ENCODE measurements at places on chromosomes 7 and 10. TPM values are rescaled to one million over a fixed set of nuclear protein-coding genes. Genes with fewer than 3 reads are reported as not detected.

GRCh38 chr7:140659856-140660255 lies 12.9 kb upstream of the ADCK2 start:
- H3K4me1 ChIP-seq, result peaks cover 14% of the 10 kb centered on the region
- H3K27me3 ChIP-seq, result no peaks in the 10 kb centered on the region
- H3K4me3 ChIP-seq, result no peak overlapping the region
- H3K27ac ChIP-seq, result no peak overlapping the region
- no peaks in the 10 kb centered on the region for H3K36me3 ChIP-seq
- no peak for DNase-seq

DNA sequence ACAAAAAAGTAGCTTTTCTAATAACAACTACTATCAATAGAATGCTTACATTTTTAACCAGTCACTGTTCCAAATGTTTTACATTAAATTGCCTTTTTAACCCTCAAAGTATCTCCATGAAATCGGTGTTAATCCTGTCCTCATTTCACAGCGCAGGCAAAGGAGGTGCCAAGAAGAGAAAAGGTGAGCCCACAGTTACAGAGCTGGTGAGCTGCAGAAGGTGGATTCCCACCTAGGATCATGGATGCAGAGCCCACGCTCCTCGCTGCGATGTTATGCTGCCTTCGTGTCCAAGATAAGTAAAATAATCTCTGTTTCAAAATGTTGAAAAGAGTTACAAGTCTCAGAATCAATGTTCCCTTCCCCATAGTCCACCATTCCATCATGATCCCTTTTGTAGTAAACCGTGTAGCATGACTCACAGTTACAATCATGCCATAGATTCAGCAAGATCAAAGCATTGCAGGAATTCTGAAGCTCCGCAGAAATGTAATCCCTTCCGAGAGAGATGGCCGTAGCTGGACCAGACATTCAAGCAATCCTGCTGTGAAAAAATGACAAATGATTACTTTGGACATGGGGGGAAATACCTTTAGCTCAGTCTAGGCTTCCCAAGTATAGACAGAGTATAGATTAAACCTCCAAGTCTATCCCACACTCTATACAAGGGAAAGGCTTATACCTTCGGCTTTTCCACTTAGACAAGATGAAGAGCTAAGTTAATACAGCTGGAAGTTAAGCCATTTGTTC lies 394.7 kb upstream of the AKR1E2 start:
- DNase-seq, result no peak
- H3K27me3 ChIP-seq, result no peaks in the 10 kb centered on the region
- H3K27ac ChIP-seq, result no peak overlapping the region
- no peaks in the 10 kb centered on the region for H3K36me3 ChIP-seq

GRCh38 chr10:42691361-42692120 lies 53.2 kb upstream of the ZNF33B start:
- no peaks in the 10 kb centered on the region for H3K36me3 ChIP-seq
- no peak for DNase-seq
- no peaks in the 10 kb centered on the region for H3K4me1 ChIP-seq
- H3K27me3 ChIP-seq, result no peaks in the 10 kb centered on the region

DNA sequence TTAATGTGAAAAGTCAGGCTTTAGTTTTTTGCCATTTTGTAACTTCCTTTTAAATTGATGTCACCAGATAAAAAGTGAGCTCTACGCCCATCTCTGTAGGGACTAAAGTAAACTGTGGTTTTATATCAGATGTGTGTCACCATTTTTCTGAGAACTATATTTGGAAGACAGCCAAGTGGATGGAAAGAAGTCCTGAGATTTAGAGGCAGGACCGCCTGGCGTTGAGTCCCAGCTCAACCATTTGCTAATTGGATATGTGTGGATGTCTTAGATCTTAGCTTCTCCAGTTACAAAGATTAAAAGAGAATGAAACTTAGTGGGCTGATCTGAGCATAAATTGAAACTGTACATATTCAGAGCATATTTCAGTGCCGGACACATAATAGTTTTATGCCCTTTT lies 691.6 kb upstream of the CELF2 start:
- no peak for DNase-seq
- H3K36me3 ChIP-seq, result no peaks in the 10 kb centered on the region
- H3K4me3 ChIP-seq, result no peak overlapping the region
- H3K27ac ChIP-seq, result no peak overlapping the region
- no peaks in the 10 kb centered on the region for H3K4me1 ChIP-seq
- no peaks in the 10 kb centered on the region for H3K27me3 ChIP-seq

DNA sequence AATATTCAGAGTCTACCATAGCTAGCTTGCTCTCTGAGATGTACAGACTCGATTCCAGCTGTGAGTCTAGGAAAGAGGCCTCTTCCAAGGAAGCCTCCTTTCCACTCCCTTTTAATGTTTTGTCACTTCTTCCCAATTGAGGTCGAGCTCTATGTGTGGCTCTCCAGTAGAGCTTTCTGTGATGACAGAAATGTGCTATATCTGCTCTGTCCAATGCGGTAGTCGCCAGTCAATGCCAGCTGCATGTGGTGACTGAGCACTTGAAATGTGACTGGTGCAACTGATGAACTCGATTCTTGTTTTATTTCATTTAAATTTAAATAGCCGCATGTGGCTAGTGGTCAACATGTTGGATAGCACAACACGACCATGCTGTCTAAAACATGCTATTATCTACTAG lies 387.0 kb upstream of the NRP1 start:
- no peak overlapping the region for H3K4me3 ChIP-seq
- no peak overlapping the region for H3K27ac ChIP-seq
- DNase-seq, result no peak
- H3K27me3 ChIP-seq, result no peaks in the 10 kb centered on the region
- peaks cover 2% of the 10 kb centered on the region for H3K4me1 ChIP-seq
- no peaks in the 10 kb centered on the region for H3K36me3 ChIP-seq

Gene SDHAF3
- 41.7 TPM for total RNA-seq

Gene TRIM50
- not detected for total RNA-seq

Gene SPDYE16
- total RNA-seq, result 0.12 TPM

DNA sequence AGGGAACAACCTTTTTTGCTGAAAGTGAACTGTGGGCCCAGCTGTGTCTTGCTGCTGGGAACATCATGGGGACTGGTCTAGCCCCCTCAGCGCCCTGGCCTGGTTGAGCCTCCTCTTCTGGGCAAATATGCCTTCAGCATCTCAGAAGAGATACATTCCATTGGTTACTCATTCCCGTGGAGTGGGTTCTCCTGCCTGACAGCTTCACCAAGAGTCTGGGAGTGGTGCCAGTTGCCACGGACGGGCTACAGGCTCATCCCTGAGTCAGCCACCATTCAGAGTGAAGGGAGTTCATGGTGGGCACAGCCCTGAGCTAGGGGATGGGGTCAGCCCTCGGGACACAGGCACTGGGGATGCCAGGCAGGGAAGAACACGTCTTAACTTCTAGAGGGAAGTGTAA lies 81.9 kb downstream of the RAMP3 start:
- H3K27me3 ChIP-seq, result peaks cover 37% of the 10 kb centered on the region
- no peak overlapping the region for H3K4me3 ChIP-seq
- H3K27ac ChIP-seq, result no peak overlapping the region
- H3K36me3 ChIP-seq, result no peaks in the 10 kb centered on the region
- H3K4me1 ChIP-seq, result no peaks in the 10 kb centered on the region
- DNase-seq, result no peak

DNA sequence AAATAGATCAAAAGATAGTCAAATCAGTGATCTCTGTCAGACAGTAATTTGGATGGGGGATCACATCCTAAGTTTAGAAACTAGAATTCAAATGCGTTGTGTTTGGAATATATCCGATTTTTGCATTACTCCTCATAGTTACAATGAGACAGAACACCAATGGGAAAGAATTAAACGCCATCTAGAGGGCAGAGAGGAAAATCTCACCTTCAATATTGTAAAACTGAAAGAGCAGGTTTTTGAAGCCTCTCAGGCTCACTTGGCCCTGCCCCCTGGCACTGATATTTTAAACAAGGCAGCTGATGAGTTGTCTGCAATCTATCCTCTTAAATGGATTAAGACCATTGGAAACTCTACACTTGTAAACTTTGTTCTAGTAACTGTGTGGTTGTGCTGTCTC lies 17.7 kb downstream of the FRG2B start:
- no peaks in the 10 kb centered on the region for H3K4me1 ChIP-seq
- H3K27ac ChIP-seq, result no peak overlapping the region
- H3K36me3 ChIP-seq, result peaks cover 2% of the 10 kb centered on the region
- peaks cover 51% of the 10 kb centered on the region for H3K27me3 ChIP-seq
- DNase-seq, result no peak

Gene RAMP3
- not detected for total RNA-seq

DNA sequence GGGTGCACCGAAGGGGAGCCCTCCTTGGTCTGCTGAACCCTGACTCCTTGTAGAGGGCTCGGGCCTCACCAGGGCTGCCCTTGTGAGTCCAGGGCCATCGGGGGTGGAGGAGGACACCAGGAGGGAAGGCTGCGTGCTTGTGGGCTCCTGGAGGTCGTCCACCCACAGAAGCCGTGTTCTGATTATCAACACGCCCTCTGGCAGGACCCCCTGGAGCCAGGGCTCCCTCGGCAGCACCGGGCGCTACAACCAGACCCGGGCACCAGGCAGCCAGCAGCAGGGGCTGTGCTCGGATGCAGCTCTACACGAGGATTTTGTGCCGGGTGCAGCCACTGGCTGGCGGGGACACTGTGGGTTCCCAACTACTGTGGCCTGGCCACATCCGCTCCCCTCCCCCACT lies 6.1 kb upstream of the ADGRA1 start:
- peaks cover 12% of the 10 kb centered on the region for H3K27me3 ChIP-seq
- no peak overlapping the region for H3K27ac ChIP-seq
- H3K4me1 ChIP-seq, result no peaks in the 10 kb centered on the region
- H3K36me3 ChIP-seq, result no peaks in the 10 kb centered on the region
- no peak for DNase-seq
- no peak overlapping the region for H3K4me3 ChIP-seq

- H3K4me3 ChIP-seq, result no peak overlapping the region
- H3K4me1 ChIP-seq, result no peaks in the 10 kb centered on the region
- no peaks in the 10 kb centered on the region for H3K36me3 ChIP-seq
- no peak overlapping the region for H3K27ac ChIP-seq
- no peak for DNase-seq
- H3K27me3 ChIP-seq, result peaks cover 4% of the 10 kb centered on the region
Measured at GRCh38 chr10:44752451-44753441, 158.4 kb upstream of the TMEM72 start.

Gene CEP55
- 52.0 TPM for total RNA-seq

DNA sequence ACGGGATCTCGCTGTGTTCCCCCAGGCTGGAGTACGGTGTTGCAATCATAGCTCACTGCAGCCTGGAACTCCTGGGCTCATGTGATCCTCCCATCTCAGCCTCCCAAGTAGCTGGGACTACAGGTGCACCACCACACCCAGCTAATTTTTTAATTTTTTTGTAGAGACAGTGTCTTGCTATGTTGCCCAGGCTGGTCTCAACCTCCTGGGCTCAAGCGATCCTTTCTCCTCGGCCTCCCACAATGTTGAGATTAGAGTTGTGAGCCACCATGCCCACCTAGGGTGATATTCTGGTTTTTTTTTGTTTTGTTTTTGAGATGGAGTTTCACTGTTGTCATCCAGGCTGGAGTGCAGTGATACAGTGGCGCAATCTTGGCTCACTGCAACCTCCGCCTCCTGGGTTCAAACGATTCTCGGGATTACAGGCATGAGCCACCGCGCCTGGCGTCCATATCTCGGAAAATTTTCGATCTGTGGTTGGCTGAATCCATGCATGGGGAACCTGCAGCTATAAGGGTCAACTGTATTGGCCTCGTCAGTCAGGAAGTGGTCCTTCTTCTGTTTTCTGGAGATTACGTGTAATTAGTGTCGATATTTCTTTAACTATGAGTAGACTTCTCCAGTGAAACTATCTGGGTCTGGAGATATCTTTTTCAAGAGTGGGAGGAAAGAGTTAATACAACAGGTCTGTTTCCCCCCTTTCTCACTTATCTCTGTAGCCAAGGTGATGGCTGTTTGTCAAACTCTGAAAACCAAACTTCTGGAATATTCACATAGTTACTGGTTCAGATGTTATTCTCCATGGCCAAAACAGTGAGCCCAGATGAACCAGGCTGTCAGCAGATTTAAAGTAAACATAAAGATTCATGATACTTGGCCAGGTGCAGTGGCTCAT lies 21.0 kb upstream of the FIS1 start:
- H3K4me3 ChIP-seq, result no peak overlapping the region
- H3K4me1 ChIP-seq, result peaks cover 5% of the 10 kb centered on the region
- DNase-seq, result no peak
- peaks cover 8% of the 10 kb centered on the region for H3K27me3 ChIP-seq
- no peak overlapping the region for H3K27ac ChIP-seq

- no peak overlapping the region for H3K27ac ChIP-seq
- H3K36me3 ChIP-seq, result peaks cover 31% of the 10 kb centered on the region
- DNase-seq, result no peak
- H3K4me1 ChIP-seq, result peaks cover 35% of the 10 kb centered on the region
- no peaks in the 10 kb centered on the region for H3K27me3 ChIP-seq
- no peak overlapping the region for H3K4me3 ChIP-seq
Measured at GRCh38 chr10:113097036-113097435, 147.0 kb downstream of the TCF7L2 start.

Gene MUC3A
- total RNA-seq, result not detected

Gene STEAP2
- total RNA-seq, result not detected

DNA sequence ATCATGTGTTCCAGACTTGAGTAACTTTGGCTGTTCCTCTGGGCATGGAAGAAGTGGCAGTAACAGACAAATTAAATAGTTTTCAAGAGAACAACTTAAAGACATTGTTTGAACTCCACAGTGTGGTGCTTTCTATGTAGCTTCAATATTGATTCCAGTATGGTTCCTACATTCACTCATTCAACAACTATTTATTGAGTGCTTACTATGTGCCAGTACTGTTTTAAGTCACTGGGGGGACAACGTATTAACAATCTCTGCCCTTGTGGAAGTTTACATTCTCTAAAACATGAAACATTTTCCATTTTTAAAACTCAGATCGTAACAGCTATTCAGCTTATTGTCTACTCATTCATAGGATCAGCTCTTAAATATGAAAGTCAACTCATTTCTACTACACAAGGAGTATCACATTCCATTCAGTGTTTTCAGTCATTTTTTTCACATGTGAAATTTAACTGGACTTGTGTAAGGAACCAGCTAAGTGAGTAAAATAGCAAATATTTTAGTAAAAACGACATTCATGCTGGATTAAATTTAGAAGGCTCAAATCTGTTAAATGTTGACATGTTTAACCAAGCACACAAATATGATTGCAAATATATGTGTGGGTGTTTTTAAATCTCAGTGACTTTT lies 13.6 kb upstream of the CUBN start:
- no peak overlapping the region for H3K4me3 ChIP-seq
- H3K36me3 ChIP-seq, result peaks cover 12% of the 10 kb centered on the region
- peaks cover 31% of the 10 kb centered on the region for H3K4me1 ChIP-seq

Gene ACTL6B
- not detected for total RNA-seq

Gene TMEM225B
- total RNA-seq, result 0.70 TPM

DNA sequence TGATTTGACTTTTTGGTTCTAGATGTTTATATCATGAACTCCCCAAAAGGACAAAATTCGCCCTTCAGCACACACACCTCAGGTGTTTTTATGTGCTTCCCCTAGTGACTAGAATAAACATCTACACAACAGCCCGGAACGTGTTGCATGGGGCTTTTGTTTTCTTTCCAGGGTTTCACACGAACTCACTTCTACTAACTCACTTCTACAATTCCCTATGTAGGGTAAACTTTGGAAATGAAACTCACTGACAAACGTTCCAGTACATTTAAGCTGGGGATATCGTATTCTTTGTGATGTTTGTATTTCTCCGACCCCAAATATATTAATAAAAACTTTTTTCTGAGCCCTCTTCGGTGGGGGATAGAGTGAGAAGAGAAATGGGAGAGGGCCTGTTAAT lies 1.4 kb downstream of the TRA2A start:
- DNase-seq, result no peak
- peaks cover 24% of the 10 kb centered on the region for H3K36me3 ChIP-seq
- peak overlapping the region; percentile 98 for H3K4me3 ChIP-seq
- H3K27me3 ChIP-seq, result no peaks in the 10 kb centered on the region
- H3K4me1 ChIP-seq, result peaks cover 47% of the 10 kb centered on the region
- peak overlapping the region; percentile 100 for H3K27ac ChIP-seq

Measured in activated naive CD8-positive, alpha-beta T cell treated with anti-CD3 and anti-CD28 coated beads for 36 hours (primary cell).